Kidney tubule cell (primary cell): ENCODE measurements at places on chromosomes 6 and 20.

GRCh38 chr6:125312478-125312877 is 10.7 kb upstream of the HDDC2 start:
- no peak for DNase-seq

DNA sequence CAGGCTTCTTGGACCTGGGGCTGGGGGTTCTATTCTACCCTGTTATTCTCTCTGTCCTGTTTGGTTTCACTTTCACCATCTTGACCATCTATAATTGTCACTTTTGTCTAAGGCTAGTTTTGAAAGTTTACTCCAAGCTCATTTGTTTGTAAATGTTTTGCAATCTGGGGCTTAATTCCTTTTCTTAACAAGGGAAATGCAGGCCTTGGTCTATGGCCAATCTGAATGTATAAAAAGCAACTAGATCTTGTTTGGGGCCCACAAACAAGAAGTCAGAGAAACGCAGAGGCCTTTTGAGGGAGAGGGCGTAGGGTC is 86.3 kb upstream of the PREP start:
- DNase-seq: no peak

GRCh38 chr20:63128367-63128766 is 87.6 kb downstream of the YTHDF1 start:
- no peak for DNase-seq

GRCh38 chr20:37522260-37523011 is 1.4 kb downstream of the NNAT start:
- peak; percentile 50 for DNase-seq

DNA sequence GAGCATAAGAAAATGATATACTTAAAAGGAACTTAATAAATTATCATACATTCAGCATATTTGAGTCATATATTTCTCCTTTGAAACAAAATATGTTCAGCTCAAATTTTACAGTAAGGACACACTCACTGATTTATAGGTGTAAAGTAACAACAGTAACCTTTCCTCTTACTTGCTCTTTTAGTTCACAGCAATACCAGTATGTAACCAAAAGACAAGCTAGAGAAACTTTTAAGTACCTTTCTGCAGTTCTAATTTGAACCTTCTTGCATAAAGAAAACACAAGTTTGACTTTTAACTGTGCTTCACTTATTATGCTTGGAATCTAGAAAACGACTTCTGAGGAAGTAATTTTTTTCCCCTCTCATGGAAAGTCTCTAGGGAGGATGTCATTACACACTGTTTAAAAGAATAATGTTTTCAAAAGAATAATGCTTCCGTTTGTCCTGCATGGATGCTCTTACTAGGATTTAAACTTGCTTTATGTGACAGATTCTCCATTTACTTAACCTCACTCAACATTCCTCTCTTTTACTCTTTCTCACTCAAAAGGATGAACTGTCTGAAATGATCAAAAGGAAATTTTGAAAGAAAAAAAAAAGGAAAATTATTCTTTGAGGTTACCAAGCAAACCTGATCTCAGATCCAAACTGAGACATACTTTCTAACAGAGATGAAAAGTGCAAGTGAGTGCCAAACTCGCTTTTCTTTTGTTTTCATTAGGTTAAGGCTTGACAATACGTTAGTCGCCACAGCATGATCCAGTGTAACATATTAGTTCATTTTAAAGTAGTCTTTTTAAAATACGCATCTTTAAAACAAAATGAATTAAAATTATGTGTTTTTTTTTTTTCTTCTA is 22.4 kb upstream of the CALHM6 start:
- DNase-seq: no peak

DNA sequence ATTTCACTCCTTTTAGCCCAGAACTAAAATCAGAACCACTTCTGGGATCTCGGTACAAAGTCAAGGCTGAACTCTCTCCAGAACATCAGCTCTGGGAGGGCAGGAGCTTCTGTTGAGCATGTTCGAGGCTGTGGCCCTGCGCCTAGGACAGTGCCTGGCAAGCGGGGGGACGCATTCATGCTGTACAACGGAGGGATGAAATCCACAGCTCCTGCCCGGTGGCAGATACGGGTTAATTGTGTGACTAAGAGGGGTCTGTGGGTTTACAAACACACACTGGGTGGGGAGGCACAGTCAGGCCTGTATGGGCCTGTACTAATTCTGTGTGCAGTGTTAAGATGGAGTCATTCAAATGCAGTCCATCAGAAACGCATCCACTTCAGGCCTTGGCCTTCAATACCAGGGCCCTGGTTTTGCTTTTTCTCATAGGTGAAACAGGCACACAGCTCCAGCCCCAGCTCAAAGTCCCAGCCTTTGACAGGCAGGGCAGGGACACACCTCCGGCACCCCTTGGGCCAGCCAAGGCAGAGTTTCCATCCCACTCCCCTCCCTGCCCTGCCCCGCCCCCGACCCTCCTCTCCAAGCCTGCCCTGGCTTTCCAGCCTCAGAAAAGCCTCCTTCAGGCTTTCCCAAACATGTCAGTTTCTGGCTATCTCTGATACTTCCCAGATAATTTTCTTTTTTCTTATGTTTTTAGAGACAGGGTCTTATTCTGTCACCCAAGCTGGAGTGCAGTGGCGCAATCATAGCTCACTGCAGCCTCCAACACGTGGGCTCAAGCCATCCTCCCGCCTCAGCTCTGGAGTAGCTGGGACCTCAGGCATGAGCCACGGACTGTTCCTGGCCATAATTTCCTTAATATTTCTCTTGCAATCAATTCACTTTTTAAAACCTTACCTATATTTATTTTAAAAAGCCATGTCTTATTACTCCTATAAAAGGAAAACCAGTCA is 109.8 kb downstream of the SULF2 start:
- no peak for DNase-seq

- no peak for DNase-seq
Observed at GRCh38 chr6:80347101-80347500, 240.6 kb downstream of the BCKDHB start.

- peak; percentile 64 for DNase-seq
Observed at GRCh38 chr6:127606131-127606562, 29.2 kb downstream of the C6orf58 start.

DNA sequence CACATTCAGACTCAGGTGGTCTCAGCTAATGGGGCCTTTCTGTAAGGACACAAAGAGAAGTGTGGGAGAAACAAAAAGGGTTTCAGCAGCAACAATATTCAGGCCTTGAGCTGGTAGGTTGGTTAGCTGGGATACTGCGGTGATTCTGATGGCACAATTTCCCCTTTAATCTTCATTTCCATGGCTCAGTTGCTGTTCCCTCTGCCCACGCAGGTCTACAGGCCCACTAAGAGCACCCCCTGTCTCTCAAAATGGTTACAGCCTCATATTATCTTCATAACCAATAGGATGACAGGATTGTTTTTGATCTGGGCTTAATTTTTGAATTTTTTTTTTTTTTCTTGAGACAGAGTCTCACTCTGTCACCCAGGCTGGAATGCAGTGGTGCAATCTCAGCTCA is 48.9 kb downstream of the MYB start:
- DNase-seq: no peak

- no peak for DNase-seq
Observed at GRCh38 chr6:129699659-129700058, 10.3 kb downstream of the ARHGAP18 start.

DNA sequence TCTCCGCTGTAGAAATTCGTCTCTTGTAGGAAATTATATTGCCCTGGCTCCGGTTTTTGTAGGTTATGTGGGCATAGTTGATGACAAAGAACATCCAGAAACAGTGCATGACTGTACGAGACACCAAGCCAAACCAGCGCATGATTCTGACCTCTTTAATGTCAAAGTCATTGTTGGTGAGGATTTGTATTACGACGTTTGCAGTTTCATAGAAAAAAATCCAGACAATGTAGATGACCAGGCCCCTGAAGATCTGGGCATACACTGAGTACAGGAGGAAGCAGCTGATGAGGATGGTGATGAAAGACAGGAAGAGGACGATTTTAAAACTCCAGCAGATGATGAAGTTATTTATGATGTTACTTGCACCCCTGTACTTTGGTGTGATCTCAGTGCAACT is 39.1 kb upstream of the TBC1D22B start:
- DNase-seq: no peak

GRCh38 chr6:26359765-26360164 is 5.2 kb upstream of the BTN3A2 start:
- no peak for DNase-seq

- DNase-seq: no peak
Observed at GRCh38 chr6:64750910-64751309, 956.1 kb downstream of the EYS start.

DNA sequence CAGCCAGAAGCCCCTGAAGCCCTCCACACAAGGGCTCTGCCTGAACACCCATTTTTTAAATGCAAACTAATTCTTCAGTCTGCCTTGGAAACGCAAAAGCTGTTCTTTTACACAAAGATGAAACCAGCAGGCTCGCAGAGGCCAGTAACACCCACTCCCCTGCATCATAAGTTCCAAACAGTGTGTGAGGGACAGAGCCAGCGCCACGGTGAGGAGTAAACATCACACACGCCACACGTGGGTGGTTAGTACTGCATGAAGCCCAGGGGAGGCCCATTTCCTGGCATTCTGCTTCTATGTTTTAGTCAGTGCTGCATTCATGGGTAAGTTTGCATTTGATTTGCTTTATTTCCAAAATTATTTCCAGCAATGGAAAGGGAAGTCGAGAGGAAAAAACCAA is 217.7 kb upstream of the RIN2 start:
- no peak for DNase-seq

DNA sequence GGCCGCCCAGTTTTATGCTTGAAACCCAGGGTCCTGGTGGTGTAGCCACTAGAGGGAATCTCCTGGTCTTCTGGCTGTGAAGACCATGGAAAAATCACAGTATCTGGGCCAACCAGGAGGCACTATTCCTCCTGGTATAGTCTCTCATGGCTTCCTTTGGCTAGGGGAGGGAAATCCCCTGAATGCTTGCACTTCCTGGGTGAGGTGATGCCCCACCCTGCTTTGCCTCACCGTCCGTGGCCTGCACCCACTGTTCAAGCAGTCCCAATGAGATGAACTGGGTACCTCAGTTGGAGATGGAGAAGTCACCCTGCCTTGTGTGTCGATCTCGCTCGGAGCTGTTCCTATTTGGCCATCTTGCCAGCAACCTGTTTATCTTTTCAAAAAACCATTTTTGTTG is 10.1 kb upstream of the ZNF337 start:
- no peak for DNase-seq

DNA sequence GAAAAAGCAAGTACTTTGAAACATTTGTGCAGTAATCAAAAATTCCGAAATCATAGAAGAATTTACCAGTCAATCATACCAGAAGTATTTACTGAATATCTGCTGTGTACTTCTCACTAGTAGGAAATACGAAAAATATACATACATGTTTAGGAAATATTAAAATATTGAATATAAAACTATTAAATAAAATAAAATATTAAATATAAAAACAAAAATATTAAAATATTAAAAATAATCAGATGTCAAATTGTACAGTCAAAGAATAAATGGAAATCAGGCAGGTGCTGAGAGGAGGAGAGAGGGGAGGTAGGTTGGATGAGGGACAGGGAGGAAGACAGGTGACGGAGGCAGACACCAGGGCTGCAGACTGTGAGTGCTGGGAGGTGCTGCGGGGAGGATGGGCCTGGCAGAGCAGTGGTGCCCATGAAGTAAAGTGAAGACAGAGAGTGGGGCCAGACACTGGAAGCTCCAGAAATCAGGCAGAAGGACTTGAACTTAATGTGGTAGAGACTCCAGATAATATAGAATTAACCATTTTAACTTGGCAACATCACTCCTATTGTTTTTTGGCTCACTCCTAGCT is 55.9 kb downstream of the PRKN start:
- no peak for DNase-seq

DNA sequence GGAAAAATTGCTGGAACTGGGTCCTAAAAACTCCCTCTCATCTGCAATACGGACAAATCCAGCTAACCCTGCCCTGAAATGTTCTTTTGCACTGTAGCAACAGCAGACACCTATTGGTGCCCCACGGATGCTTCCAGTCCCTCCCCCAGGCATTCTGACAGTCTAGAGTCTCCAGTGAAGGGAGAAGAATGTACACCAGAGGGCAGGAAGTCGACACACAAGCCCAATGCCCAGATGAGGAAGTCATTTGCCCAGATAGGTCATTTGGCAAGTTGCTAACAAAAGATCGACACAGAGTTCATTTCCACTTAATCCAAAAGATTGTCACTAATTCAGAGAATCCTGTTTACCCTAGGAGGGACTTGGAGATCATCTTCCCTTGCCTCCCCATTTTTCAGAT is 293.0 kb upstream of the PRDM1 start:
- DNase-seq: peak; percentile 55

DNA sequence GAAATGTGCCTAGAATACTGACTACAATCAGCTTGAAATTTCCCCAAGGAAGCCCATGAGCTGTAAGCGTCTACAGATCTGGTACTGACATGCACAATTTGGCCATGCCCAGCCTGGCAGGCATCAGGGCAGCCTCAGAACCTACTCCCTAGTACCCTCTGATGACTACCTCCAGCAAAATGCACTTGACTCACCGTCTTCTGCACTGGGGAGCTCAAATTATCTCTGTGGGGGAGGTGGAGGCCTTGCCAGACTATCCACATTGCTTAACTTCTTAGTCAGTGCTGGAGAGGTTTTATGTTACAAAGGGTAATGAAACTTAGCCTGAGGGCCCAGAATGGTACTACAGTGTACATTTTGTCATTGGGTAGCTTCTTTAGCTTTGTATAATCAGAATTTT is 126.0 kb upstream of the ADGRF1 start:
- DNase-seq: peak; percentile 98

- DNase-seq: peak; percentile 97
Observed at GRCh38 chr20:31593221-31594001, 11.7 kb upstream of the ID1 start.

DNA sequence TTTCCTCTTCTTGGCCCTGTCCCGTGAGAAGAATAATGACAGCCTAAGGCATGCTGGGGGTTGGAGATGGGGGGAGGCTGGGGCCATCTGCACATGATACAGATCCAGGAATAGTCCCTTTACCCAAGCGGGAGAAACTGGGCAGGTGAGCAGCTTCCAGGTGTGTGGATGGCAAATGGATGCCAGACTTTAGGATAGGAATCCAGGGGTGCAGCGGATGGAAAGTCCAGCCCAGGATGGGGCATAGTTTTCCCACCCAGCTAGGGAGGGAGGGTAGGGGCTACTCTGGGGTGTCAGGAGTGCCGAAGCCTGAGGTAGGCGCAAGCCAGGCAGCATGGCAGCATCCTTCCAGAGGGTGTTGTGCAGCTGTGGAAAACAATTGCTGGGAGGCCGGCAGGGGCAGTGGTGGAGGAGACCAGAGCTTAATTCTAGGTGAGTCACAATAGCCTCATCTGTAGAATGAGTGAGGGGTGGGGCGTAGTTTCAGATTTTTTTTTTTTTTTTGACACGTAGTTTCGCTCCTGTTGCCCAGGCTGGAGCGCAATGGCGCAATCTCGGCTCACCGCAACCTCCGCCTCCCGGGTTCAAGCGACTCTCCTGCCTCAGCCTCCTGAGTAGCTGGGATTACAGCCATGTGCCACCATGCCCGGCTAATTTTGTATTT is 15.4 kb upstream of the FAM110A start:
- no peak for DNase-seq

DNA sequence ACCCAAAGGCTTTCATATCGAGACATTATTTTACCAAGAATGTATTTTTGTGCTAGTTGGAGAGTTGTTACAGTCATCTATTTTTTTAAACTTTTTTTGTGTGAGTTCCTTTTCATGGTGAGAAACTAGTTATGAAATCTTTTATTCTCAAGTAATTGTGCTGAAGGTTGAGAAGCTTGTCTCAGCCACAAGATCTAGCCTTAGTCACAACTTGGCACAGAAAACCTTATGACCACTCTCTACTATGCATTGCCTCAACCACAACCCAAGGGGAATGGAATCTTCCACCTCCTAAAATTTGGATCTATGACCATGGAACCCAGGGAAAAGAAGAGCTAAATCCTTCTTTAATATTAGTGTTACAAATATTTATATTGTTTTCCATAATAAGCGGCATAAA is 58.5 kb downstream of the HS3ST5 start:
- no peak for DNase-seq
